Stimulated activated CD4-positive, alpha-beta T cell treated with anti-CD3 and anti-CD28 coated beads, Interleukin-2, amount 100 ng/mL, for 4 hours (primary cell): ENCODE measurements at places on chromosomes 16 and 17.
A peak's percentile ranks its signal among the peaks of the same experiment; 100 is the strongest.

GRCh38 chr17:57920916-57921703 is 34.1 kb downstream of the CUEDC1 start:
- no peak for DNase-seq

DNA sequence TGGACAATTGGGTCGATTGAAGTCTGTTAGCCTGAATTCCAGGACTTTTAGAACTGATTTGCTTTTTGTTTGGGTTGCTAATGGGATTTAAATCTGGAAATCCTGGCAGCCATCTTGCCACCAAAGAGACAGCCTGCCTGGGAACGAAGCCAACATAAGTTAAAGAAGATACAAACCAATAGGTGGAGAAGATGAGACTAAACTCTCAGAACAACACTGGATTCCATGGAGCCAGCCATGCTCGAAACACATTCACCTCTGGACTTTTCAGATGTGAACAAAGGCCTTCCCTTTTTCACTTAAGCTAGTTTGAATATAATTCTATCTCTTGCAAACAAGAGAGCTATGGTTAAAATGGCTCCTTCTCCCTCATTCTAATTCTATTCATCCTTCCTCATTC is 135.9 kb downstream of the TOX3 start:
- no peak for DNase-seq

GRCh38 chr16:3756113-3756512 is 38.8 kb upstream of the TRAP1 start:
- no peak for DNase-seq

DNA sequence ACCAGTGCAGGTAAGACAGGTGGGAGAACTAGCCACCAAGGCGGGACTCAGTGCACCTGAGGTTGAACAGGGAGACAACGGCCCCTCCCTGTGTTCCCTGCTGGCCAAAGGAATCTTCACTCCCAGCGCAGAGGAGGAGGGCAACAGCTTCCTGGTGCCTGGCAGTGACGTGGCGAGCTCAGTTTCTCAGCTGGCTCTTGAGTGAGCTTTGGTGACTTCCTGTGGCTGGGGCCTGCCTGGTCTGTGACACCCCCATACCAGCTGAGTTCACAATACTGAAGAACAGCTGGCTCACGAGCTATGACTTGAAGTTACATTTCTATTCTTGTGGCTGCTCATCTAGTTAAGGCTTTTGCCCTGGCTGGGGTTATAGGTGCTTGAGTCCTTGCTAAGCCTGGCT is 26.1 kb downstream of the WNT9B start:
- DNase-seq = no peak

- no peak for DNase-seq
Measured at GRCh38 chr17:79508291-79508716, 102.5 kb downstream of the RBFOX3 start.

- no peak for DNase-seq
Measured at GRCh38 chr16:57060323-57061083, 31.9 kb upstream of the CPNE2 start.

DNA sequence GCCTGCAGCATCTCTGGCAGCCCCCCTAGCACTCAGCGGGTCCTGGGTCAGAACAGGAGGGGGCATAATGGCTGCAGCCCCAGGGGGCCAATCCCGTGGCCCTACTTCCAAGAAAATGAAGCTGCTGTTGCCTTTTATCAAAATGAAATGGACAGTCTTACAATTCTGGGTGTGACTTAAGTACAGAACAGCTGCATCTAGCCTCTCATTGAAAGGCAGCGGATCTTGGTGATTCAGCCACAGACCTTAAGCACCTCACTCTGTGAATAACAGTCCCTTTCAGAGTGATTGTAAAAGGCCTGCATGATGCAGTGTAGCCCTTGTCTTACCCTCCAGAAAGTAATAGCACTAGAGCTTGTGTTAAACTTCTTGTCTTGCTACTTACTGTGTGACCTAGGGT is 11.5 kb upstream of the UMOD start:
- DNase-seq = no peak

GRCh38 chr17:296906-297690 is 55.5 kb downstream of the RPH3AL start:
- no peak for DNase-seq

GRCh38 chr16:83023640-83024039 is 396.9 kb downstream of the CDH13 start:
- no peak for DNase-seq

DNA sequence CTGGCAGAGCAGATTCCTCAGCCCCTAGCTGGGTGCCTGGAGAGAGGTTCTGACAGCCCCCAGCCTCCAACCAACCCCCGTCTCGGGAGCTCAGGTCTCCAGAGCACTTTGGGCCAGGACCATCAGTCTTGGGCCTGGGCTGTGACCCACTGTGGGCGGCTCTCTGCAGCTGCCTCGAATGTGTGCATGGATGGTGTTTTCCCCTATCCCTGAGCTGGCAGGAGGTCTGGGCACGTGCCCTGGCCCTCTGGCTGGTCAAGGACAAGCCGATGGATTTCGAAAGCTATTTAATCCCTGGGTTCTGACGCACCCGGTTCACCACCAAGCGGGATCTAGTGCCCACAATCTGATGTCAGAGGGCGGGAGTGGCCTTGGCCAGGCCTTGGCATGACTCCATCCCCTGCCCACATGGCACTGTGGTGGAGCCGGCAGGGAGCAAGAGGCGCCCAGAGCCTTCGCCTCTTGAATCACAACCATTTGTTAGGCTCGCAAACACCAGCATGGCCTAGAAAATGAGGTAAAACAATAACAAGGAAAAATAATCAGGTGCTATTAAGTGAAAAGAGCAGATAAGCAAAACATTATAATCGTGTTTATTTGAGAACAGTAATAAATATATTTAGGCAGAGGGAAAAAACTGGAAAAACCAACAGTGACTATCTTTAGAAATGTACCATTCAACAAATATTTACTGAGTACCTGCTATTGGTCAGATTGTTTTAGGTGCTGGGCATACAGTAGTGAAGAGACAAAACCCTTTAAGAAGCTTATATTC is 69.3 kb upstream of the TOB1 start:
- DNase-seq = no peak

- no peak for DNase-seq
Measured at GRCh38 chr17:9011001-9011400, 10.3 kb upstream of the NTN1 start.

- DNase-seq = peak; percentile 16
Measured at GRCh38 chr17:48510761-48511604, 19.8 kb downstream of the HOXB1 start.

GRCh38 chr16:66800856-66801255 is 528 bp downstream of the TERB1 start:
- no peak for DNase-seq

- no peak for DNase-seq
Measured at GRCh38 chr17:65987988-65988387, 203.9 kb downstream of the CEP112 start.

DNA sequence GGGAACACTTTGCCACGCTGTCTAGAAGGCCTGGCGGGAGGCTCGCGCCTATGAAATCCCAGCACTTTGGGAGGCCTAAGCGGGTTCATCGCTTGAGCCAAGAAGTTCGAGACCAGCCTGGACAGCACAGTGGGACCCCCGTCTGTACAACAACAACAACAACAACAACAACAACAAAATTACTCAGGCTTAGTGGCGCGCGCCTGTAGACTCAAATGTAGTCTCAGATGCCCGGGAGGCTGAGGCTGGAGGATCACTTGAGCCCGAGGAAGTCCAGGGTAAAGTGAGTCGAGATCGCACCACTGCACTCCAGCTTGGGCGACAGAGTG is 297 bp upstream of the SLFN13 start:
- no peak for DNase-seq

GRCh38 chr17:9472094-9472493 is 103.5 kb downstream of the STX8 start:
- no peak for DNase-seq

- no peak for DNase-seq
Measured at GRCh38 chr16:83302853-83303252, 504.9 kb upstream of the HSBP1 start.

DNA sequence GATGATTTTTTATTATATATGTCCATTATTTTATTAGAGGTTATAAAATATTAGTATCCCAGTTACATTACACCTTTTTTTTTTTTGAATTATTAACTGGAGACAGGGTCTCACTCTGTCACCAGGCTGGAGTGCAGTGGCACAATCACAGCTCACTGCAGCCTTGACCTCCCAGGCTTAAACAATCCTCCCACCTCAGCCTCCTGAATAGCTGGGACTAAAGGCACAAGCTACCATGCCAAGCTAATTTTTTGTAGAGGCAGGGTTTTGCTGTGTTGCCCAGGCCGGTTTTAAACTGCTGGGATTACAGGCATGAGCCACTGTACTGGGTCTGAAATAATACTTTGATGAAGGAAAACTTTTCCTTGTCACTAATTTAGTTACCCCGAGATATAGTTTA is 63.6 kb downstream of the VMP1 start:
- DNase-seq = no peak

DNA sequence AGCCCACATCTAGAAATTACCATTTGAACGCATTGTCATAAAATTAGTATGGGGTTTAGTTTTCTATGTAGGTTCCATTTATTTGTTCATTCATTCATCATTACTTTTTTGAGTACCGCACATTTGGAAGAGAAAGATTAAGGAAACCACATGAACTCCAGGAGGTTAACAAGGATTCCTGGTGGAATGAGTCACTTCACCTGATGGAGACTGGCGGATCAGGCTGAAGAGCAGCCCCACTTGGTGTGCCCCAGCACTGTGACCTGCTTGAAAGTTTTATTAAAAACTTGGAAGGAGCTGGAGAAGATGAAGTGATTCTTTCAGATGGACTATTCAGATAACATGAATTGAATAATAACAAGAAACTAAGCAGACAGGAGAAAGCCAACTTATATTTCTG is 293.6 kb upstream of the CDH11 start:
- no peak for DNase-seq

GRCh38 chr17:56978441-56979090 is 635 bp downstream of the SCPEP1 start:
- DNase-seq = no peak

DNA sequence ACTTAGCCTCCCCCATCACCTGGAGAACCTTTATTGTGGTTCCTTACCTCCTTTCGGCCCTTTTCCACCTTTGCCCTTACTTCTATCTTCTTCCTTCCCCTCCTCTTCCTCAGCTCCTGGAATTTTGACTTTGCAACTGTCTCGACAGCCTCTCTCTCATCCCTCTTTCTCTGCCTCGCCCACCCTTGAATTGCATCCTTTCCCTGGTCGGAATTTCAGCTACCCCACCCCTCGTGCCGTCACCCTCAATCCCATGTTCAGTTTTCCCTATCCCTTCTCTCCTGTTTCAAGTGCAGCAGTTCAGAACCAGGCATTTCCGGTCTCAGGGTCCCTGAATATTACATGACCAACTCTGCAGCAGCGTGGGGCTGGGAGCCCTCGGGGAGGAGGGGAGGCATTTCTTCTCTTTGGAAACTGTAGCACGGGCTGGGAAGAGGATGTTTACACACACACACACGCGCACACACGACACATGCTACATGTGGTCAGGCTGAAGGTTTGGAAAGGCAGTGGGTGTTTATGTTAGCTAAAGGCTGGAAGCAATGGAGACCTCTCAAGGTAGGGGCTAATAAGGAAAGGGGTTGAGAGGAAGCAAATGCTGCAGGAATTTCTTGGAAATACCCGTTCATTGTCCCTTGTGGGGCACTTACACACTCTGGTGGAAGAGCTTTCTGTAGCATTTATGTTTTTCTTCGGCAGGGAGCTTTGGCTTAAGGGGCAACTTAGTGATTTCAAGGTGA is 971 bp downstream of the MINK1 start:
- no peak for DNase-seq

GRCh38 chr16:88633684-88634140 is 4.7 kb upstream of the IL17C start:
- peak; percentile 30 for DNase-seq

DNA sequence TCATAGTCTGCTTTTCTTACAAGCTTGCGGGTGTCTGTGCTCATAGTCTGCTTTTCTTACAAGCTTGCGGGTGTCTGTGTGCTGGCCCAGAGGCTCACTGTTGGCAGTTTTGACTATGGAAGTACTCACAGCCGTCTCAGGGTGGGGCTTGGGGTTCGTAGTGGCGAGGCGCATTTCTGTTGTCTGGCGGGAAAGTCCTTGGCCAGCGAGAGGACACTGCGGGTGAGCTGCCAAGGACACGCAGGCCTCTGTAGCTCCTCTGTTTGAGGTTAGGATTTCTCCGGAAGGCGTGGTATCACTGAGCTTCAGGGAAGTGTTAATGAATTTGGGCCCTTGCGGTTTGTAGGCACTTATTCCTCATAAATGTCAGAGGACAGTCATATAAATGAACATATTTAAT is 13.5 kb downstream of the TBCD start:
- no peak for DNase-seq

DNA sequence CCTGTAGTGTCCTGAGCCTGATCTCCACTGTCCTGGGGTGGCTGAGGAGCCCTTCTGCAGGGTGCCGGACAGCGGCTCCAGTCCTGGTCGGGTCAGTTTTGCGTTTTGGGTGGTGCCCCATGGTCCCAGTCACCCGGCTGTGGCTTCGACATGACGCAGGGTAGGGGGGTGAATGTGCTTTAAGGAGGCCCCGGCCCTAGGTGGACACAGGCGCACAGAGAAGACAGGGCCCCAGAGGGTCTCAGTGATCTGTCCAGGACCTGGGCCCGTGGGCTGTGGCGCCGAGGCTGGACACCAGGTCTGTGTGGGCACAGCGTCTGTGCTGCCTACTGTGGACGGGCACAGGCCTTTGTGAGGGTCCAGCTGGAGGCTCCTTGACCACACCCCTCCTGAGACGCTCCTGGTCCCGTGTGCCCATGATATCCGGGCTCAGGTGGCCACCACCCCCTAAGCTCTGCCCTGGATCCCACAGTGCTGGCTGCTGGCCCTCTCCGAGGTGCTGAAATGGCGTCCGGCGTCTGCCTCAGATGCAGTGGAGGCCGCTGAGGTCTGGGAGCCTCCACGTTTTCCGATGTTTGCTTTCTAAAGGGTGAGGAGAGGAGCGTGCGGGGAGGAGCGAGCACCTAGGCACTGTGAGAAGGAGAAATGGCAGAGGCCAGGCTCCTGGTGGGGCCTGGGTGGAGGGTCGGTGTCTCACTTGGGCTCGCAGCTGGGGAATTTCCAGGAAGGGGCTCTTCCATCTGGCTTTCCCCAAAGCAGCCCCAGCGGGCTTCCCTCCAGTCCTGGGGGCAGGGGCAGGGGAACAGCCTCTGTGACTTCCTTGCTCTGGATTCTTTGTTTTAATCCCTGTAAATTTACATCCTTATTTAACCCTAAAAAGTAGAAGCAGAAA is 56.1 kb upstream of the ACSF3 start:
- no peak for DNase-seq

- no peak for DNase-seq
Measured at GRCh38 chr16:79079656-79080420, 520.7 kb downstream of the MAF start.

DNA sequence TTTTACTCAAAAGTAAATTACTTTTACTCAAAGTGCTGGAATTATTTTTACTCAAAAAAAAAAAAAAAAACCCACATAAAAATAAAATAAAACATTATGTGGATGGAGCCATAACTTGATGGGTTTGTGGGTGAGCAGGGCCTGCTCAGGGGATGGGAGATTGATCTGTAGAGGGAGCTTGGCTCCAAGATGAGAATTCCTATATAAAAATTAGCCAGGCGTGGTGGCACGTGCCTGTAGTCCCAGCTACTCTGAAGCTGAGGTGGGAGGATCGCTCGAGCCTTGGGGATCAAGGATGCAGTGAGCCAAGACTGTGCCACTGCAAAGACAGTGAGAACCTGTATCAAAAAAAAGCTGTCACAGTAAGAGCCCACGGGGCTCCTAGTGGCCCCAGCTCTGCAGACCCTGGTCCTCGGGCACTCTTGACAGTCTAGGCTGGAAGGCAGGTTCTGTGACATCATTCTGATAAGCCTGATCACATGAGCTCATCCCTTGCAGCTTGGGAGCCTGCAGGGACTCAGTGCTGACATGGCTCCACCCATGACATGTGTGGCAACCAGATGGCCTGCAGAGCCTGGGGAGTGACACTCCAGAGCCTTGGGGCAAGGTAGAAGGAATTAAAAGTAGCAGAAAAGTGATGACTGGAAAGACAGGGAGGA is 42.5 kb downstream of the ST3GAL2 start:
- no peak for DNase-seq
